Left cardiac atrium (tissue), 4 donors: ENCODE measurements at places on chromosomes 16 and 17. TPM values are rescaled to one million over a fixed set of nuclear protein-coding genes. Genes with fewer than 3 reads are reported as not detected.

DNA sequence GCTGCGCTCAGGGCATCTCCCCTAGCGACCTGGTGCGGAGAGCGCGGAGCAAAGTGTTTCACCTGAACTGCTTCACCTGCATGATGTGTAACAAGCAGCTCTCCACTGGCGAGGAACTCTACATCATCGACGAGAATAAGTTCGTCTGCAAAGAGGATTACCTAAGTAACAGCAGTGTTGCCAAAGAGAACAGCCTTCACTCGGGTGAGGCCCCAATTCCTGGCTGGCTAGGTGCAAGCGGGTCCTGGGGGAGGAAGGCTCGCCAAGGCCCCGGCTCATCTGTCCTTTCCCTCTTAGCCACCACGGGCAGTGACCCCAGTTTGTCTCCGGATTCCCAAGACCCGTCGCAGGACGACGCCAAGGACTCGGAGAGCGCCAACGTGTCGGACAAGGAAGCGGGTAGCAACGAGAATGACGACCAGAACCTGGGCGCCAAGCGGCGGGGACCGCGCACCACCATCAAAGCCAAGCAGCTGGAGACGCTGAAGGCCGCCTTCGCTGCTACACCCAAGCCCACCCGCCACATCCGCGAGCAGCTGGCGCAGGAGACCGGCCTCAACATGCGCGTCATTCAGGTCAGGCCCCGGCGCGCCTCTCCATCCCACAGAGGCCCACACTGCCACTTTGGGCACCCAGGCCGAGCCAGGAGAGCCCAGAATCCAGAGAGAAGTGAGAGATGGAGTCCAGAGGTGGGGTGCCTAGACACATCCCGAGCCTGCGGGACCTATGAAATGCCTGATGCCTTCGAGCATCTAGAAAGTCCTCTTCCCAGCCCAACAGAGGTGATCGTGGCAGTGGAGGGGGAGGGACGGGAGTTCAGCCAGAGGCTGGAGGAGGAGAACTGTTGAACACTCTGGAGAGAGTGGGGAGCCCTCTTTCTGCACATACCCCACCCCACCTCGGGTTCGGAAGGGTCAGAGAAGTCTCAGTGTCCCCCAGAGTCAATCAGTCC, 3.3 kb downstream of the LHX1 start:
- DNase-seq = no peak

- DNase-seq = peak; percentile 78
These were observed 89.3 kb downstream of the SMG6 start for GRCh38 chr17:2214047-2214928.

GRCh38 chr16:58684001-58684353, 593 bp downstream of the SLC38A7 start:
- DNase-seq = peak; percentile 30

DNA sequence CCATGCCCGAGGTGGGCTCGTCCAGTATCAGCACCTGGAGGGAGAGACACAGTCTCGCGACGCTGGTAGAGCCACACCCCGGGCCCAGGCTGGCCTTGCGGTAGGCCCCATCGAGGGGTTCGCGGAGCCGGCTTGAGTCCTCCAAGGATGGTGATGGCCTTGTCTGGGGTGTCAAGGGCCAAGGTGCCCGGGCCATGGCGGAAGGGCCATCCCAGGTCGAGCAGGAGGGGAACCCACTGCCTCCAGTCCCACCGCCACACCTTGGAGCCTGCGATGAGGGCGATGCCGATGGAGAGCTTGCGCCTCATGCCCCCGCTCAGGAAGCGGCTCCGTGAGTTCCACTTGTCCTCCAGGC, 29.6 kb upstream of the RNPS1 start:
- no peak for DNase-seq

- no peak for DNase-seq
These were observed 214.7 kb downstream of the SPECC1 start for GRCh38 chr17:20223808-20224328.

GRCh38 chr16:3076577-3076976, 11.1 kb downstream of the IL32 start:
- no peak for DNase-seq

GRCh38 chr17:48760411-48760810, 31.9 kb upstream of the HOXB13 start:
- no peak for DNase-seq

DNA sequence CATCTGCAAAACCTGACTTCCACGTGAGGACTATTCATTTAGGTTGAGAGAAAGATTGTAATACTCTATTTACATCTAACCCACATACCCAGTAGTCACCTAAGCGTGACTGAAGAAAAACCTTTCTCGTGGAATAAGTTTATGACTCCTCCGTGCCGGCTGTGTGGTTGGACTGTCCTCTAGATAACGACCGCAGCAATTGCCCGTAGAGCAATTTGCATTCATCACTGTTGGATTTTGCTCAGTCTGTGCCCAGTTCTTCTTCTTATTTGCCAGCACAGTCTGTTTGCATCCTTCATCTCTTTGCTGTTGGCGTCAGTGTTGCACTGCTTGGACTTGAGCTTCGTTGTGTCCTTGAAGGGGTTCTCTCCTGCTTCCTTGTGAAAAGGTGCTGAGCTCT, 131.3 kb downstream of the CYB561 start:
- no peak for DNase-seq

DNA sequence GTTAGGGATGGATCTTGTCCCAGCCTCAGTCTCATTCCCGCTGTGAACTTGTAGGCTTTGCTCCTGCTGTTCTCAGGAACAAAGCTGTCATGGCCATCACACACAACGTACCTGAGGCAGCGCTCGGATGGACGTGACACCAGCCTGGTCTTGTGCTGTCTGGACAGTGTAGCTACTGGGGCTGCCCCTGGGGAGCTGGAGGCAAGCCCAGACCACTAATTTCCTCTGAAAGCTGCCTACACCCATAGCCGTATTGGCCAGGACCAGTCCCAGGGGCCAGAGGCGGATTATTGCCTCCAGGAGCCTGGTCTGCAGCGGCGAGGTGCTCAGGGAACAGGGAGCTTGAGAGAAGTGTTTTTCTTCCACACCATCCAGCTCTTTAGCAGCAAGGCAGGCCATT, 11.7 kb downstream of the ZNHIT3 start:
- DNase-seq = no peak

- no peak for DNase-seq
These were observed 12.9 kb upstream of the MYO18A start for GRCh38 chr17:29193146-29193545.

GRCh38 chr17:75723171-75723930, 2.1 kb downstream of the ITGB4 start:
- no peak for DNase-seq

DNA sequence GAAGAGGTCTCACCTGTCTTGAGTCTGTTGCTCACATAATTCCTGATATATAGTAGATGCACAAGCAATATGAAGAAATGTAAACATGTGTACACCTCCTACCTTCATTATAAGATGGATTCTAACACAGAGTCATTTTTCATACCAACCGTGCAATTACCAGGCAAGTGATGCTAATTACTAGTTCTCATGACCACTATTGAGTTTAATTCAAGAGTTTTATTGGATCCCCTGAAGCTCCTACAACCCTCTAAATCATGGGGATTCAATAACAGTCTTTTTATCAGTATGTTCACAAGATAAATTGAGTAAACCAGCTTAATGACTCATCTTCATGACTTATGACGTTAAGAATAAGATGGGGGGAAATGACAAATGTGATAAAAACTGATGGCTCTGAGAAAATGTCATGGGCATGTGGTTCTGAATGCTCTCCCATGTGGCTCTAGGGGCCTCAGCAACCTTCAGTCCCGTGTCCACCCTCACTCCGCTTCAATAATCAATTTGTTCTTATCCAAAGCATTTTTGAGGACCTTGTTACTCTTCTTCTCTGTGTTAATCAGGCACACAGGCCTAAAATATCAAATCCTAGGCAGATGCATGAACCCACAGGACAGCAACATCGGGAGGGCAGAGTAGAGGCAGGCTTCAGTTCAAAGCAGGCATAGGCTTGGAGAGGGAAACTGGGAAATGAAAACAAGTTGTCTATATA, 42.8 kb downstream of the PRAC1 start:
- no peak for DNase-seq

DNA sequence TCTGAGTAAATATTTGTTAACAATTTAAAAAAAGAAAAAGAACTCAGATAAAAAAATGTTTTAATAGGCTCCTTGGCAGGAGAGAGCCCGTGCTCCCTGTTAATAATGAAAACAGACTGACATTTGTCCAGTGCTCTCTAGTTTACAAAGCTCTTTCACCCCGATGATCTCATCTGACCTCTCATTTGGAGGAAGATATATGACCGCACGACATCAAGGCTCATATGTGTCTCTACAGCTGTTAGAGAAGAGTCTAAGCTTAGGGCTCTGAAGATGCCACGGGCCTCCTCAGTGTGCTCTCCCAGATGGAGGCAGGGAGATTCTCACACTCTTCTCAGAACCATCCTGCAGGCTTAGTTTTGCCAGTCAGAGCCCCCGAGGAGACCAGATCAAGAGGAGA, 280.8 kb upstream of the IRX5 start:
- no peak for DNase-seq

DNA sequence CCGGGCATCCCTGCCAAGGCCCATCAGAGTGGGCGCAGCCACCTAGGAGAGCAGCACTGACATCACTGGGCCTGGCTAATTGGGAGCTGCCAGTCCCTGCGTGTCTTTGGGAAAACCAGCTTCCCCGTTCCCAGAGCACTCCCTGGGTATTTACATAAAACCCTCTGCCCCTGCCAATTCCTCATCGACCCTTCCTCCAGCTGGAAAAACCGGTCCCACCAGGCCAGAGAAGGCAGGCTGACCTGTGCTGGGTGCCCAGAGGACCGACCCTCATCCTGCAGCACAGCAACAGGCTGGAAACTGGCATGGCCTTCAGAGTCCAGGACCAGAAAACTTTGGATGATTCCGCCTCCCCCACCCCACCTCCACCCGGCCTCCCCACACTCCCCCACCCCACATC, 8.2 kb upstream of the FOXN1 start:
- no peak for DNase-seq

- DNase-seq = no peak
These were observed 8.7 kb downstream of the HOXB1 start for GRCh38 chr17:48522031-48522653.

DNA sequence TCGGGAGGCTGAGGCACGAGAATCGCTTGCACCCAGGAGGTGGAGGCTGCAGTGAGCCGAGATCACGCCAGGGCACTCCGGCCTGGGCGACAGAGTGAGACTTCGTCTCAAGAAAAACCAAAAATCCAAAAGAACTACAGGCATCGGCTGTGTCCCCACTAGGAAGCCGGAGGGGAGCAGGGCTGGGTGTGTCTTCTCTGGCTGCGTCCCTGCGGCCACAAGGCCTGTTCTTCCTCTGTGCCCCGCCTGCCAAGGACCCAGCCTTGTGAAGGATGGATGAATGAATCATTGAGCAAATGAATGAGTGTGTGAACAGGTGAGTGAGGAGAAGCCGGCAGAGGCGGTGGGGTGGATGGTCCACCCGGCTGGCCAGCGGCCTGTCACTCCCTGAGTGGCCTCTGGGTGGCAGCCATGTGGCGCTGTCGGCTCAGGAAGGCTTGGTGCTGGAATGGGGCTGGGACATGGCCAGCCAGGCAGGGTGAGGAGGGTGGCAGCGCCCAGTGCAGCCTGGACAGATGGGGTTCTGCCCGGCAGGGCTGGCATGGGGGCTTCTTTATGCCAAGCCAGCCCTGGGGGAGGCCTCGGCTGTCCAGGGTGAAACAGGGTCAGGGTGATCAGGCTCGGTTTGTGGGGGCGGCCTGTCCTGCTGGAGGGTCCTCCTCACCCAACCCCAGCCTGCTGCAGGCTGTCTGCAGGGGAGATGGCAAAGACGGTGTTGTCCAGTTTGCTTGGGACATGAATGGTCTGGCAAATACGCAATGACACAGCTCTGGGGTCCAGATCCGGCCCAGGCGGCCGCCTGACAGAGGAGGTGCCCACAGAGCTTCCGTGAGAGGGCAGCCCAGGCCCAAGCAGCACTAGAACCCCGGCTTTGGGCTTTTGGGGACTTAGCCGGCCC, 21.7 kb downstream of the SLC25A10 start:
- DNase-seq = peak; percentile 84

DNA sequence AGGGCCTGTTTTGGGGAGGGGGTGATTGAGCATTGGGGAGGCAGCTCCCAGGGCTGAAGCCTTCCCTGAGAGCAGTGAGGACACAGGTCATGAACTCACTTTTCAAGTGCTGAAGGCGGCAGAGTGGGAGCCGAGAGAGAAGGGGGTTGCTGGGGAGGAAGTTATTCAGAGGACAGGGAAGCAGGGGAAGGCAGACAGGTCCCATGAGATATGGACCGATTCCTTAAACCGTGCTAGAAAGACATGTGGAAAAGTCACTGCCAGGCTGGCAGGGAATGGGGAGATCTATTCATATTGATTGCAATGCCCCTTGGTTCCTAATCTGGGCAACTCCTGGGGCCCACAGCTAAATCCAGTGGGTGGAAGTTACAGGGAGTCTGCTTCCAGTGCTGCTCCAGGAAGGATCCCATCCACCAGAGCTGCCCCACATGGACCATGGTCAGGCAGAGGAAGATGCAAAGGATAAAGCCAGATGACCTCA, 1.1 kb downstream of the CCL4 start:
- no peak for DNase-seq

DNA sequence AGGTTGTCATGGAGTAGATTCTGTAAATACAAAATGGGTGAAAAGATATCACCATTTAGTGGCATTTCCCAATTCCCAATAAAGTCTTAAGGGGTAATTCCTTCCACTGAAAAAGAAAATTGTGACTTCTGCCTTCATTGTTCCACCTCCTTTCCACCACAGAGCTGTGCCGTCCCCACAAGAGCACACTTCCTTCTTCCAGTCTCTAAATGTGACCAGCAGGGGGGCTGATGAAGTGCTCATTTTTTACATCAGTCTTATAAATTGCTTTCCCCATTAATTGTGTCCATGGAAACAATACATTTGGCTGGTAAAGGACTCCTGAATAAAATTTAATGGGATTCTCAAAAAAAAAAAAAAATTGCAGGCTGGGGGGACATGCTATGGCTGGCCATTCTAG, 260.8 kb upstream of the PSMD7 start:
- no peak for DNase-seq

GRCh38 chr16:67415872-67416793, at the start of gene ZDHHC1:
TSS of gene ZDHHC1 (minus strand) at chr16:67416477. CDS start at chr16:67407775, 8,702 bp downstream.
- DNase-seq = peak; percentile 86

GRCh38 chr17:22272363-22273146, 580.2 kb downstream of the KCNJ18 start:
- no peak for DNase-seq

DNA sequence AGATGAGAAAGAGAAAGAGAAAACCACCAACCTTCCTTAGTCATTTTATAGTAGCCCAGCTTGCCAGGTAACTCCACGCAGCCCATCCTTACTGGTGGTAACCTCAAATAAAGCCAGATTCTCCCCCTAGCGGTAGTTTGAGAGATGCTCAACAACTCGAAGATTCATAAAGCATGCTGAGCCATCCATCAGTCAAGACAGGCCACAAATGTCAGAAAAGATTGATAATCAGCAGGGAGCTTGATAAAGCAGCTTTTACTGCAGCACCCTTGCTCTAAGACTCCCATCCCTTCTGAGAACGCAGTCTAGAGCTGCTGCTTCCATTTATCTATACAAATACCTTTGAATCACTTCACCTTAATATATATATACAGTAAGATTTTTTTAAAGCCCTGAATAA, 451.5 kb upstream of the HSBP1 start:
- DNase-seq = peak; percentile 24

GRCh38 chr17:31902693-31903092, 1.2 kb upstream of the UTP6 start:
- no peak for DNase-seq

Gene NETO2
- total RNA-seq = 2.5 TPM

Gene CLEC3A
- total RNA-seq = not detected

Gene CA5A
- total RNA-seq = not detected

Gene LDHD
- 28.5 TPM for total RNA-seq

Gene KRTAP1-5
- not detected for total RNA-seq

Gene RRAD
- 58.3 TPM for total RNA-seq

Gene OR3A3
- not detected for total RNA-seq

Gene KRT31
- total RNA-seq = not detected

Gene CYGB
- 70.8 TPM for total RNA-seq

Gene FNDC8
- not detected for total RNA-seq

Gene CCT6B
- 1.2 TPM for total RNA-seq

Gene RFNG
- 16.4 TPM for total RNA-seq
